CD4-positive, alpha-beta T cell (primary cell): ENCODE measurements at places on chromosomes 7 and 10.
A peak's percentile ranks its signal among the peaks of the same experiment; 100 is the strongest.

DNA sequence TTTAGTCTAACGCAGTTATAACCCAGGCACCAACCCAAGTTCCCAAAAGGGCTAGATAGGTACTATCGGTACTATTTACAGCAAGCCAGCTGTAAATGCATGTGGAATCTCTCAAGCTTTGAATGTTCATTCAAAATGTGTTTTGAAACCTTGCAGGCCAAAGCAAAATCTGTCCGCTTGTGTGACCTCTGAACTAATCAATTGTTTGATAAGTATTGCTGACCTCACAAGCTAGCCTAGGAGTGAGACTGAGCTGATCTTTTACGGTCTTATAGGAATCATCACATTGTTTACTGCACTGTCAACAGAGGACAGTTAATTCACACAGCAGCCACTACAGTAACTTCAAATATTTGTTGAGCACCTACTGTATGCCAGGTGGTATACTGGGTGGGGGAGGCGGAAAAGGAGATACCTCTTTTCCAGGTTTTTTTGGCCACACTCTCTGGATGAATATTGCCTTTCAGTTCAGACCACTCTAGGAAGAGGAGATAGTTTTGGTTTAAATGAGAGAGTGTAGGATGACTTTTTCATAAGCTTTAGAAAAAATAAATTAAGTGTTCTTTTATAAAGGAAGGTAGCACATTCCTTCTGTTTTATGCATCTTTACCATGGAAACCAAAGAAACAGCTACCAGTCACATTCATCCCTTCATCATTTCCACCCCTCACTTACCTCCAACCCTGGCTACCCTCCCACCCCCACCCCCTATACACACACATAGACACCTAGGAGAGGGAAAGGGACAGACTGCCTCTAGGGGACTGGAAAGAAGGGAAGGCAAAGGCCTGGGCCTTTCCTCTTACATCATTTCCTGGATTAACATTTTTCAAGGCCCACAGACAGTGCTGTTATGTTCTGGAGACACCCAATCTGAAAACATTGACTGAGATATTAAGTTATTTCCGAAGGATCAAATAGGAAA is 2.4 kb downstream of the PAPSS2 start:
- no peak for DNase-seq

DNA sequence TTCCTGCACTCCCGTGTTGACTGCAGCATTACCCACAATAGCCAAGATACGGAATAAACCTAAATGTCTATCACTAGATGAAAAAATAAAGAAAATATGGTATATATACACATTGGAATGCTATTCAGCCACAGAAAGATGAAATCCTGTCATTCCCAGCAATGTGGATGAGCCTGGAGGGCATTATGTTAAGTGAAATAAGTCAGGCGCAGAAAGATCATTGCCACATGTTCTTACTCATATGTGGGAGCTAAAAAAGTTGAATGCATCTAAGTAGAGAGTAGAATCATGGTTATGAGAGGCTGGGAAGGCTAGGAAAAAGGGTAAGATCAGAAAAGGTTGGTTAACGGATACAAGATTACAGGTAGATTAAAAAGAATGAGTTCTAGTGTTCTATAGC is 219.1 kb upstream of the MKI67 start:
- no peak for DNase-seq

DNA sequence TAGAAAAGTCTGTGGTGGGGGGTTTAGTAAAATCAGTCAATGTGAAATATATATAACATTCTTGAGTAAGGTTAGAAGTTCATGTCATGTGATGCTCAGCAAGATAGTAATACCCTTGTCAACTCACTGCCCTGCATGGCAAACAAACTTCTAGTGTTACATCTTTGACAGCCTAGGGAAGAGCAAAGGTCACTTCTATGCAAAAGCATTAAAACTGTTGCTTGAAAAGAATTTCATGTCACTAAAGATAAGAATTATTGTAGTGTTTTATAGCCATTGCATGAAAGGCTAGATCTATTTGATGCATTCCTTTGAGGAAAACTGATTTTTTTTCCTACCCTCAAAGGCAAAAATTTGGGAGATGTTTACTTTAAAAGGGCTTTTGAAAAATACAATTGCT is 176.0 kb downstream of the SKAP2 start:
- DNase-seq: no peak

DNA sequence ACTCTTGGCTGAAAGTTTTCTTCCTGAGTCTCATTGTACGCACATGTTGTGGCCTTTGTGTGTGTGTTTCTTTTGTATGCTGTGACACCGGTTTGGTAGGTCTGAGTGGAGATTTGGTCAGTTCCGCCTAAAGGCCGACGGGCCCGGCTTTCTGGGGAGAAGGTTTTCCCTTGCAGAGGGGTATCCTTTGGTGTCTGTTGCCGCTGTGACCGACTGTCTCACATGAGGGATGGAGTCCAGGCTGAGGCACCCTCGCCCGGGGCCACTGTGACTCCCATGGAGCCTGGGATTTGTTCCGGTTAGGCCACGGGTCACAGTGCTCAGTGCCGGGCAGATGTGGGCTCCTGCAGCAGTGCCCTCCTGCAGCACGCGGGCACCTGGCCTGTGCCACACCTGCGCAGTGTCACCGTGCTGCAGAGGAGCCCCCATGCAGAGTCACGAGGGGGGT is 19.4 kb downstream of the INPP5A start:
- DNase-seq: no peak

- no peak for DNase-seq
Observed at GRCh38 chr7:153567426-153567825, 484.8 kb upstream of the DPP6 start.

DNA sequence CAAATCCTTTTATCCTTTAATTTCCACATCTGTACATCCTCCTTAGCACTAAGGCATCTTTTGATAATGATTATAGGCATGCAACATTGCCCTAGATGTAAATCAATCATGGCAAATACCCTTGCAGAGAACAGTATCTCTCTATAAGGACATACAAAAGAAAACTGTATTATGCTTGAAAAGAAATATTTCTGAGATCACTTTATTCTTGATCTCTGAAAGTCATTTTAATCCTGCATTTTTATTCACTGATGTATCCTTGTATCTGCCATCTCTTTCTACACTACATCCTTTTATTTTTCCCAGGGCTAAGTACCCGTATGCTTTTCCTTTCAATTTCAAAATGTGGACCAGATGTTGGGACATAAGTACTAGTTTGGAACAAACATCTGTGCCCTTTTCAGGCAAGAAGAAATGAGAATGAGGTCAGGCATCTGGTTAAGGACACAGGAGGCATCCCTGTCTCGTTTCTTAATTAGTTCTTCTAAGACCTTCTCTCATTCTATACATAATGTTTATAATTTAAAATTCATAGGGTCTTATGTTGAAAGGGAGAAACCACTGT is 338.6 kb downstream of the CNTNAP2 start:
- no peak for DNase-seq

DNA sequence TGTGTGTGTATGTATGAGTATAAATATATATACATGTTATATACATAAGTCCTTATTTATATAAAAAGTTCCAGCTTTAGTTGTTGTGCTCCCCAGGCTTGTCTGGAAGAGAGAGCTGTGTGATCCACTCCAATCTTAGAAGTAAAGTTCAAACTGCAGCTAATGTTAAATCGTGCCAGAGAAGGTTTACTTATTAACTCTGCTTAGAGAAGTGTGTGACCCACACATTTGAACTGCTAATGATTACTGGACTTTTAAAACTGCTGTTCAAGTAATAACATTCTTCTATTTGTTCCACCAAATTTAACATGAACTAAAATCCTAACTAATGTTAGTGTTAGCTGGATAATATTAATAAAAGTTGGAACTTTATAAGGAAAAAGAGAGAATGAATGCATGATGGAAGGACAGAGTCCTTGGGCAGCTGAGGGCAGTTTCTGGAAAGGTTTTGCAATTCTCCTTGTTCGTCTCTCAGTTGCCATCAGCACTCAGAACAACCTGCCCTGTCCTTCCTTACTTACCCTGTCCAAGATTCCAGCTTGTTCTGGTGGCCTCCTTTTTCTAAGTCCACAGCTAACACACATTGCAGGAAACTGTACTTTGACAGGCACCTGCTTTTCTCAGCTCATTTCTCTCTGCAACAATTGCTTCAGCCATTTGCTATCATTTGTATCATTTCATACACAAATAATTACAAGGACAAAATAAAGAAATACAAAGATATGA is 162.6 kb downstream of the FAM107B start:
- no peak for DNase-seq

GRCh38 chr7:24718431-24718831 is 38.8 kb downstream of the GSDME start:
- DNase-seq: no peak

- peak; percentile 100 for DNase-seq
Observed at GRCh38 chr7:158704524-158705233, at the start of gene NCAPG2. Gene NCAPG2, minus strand, starts transcription at chr7:158704804. Its CDS starts 2,905 bp downstream, at chr7:158701899.

DNA sequence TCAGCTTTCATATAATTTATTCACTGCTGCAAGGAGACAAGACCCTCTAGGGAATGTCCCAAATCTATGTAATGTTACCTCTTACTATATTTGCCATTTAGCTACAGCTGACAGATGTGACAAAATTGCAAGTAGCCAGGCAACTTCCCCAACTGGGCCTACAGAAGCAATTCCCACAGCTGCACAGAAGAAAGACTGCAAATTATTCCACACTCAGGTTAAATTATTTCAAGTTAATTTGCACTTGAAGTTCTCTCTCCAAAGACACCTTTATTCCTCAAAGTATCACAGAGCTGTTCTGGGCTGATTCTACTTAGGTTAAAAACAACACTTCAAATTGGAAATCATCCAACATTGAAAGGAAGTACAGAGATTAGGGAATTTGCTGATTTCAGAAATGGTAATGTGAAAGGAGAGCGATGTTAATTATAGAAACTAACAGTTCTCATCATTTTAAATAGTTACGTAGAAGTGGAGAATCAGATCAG is 133.6 kb downstream of the THSD7A start:
- no peak for DNase-seq

- DNase-seq: no peak
Observed at GRCh38 chr7:80530136-80530535, 18.3 kb upstream of the GNAT3 start.

- DNase-seq: no peak
Observed at GRCh38 chr10:126872135-126872534, 33.1 kb upstream of the DOCK1 start.

DNA sequence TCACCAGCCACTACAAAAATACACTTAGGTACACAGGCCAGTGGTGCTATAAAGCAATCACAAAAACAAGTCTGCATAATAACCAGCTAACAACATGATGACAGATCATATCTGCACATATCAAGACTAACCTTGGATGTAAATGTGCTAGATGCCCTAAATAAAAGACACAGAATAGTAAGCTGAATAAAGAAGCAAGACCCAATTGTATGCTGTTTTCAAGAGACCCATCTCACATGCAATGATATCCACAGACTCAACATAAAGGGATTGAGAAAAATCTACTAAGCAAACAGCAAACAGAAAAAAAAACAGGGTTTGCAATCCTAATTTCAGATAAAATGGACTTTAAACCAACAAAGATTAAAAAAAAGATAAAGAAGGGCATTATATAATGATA is 505.4 kb upstream of the FZD8 start:
- DNase-seq: no peak

GRCh38 chr7:34022626-34023025 is 117.3 kb downstream of the BMPER start:
- no peak for DNase-seq

DNA sequence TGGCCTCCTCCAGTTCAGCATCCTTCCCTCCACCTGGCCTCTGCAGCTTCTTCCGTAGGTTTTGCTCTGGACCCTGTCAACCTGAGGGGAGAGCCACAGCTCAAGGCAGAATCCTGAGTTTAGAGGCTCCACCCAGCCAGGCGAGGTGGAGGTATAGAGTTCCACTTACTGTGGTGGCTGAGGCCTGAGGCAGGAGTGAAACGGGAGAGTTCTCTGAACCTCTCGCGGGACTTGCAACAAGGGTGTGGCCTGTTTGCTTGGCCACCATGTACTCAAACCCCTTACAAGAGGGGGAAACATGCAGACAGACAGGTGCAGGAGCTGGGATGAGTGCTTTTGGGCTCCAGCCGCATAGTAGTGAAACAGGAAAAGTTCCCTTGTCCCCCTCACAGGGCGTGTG is 154.0 kb upstream of the C7orf33 start:
- no peak for DNase-seq

GRCh38 chr7:51629206-51629605 is 312.6 kb upstream of the COBL start:
- DNase-seq: no peak

DNA sequence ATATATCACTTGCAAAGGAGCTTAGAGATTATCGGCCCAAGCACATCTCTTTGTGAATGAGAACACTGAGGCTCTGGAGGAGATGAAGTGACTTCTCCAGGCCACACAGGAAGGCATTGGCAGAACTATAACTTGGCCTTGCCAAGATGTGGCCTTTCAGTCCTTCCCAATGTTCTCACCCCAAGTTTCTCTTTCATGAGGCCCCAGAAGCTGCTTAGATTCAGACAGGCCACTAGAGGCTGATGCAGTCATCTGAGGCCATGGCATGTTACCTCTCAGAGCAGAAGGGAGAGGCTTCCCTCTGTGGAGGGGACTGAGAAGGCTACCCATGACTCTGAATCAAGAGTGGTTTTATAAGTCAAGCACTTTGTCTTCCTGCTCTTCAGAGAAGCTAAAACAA is 1003.7 kb downstream of the LRMDA start:
- DNase-seq: no peak

GRCh38 chr10:127252818-127253217 is 56.4 kb upstream of the INSYN2A start:
- no peak for DNase-seq

GRCh38 chr10:118102121-118102520 is 55.4 kb upstream of the RAB11FIP2 start:
- no peak for DNase-seq

DNA sequence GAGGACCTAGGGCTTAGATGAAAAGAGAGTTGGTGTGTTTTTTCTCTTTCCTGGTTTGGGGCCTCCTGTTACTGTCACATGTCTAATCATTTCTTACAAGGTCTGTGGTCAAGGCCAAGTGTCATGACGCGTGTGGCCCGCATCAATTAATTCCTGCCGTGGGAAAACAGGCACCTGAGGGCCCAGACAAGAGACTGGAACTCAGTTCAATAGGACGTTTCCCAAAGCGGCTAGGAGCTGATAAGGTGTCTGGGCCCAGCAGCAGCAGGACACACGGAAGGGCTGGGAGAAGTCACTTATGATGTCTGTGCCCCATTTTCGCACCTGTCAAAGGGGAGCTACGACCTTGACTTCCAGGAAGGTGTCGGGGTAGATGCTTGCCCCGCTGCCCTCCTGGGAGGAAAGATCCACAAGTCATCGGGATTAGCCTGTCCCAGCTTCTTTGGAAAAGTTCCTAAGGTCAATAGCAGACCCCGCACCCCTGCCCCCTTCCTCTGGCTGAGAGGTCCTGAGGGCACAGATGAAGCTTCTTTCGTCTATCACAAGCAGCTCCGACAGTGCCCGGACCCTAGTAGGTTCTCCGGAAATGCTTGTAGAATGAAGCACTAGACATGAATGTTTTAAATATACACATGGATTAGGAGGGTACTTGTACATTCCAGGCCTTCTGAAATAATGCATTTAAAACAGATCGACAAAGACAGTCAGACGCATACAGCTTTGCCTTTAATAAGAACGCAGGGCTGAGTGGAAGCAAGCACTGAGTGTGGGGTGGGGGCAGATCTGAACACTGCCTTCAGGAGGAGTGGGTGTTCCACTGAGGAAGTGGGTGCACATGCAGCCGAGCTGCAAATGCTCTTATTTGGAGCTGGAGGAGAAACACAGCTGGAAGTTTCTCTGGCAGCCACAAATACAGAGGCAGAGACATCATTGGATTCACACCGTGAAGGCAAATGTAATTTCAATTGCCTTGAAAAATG is 237.5 kb upstream of the GRB10 start:
- DNase-seq: no peak
